NB4 (cell line): ENCODE measurements at places on chromosomes 3 and 15.

GRCh38 chr3:133457465-133458067 lies 57.7 kb downstream of the BFSP2 start:
- peak; percentile 36 for DNase-seq

GRCh38 chr15:35698331-35698730 lies 152.4 kb upstream of the DPH6 start:
- no peak for DNase-seq

DNA sequence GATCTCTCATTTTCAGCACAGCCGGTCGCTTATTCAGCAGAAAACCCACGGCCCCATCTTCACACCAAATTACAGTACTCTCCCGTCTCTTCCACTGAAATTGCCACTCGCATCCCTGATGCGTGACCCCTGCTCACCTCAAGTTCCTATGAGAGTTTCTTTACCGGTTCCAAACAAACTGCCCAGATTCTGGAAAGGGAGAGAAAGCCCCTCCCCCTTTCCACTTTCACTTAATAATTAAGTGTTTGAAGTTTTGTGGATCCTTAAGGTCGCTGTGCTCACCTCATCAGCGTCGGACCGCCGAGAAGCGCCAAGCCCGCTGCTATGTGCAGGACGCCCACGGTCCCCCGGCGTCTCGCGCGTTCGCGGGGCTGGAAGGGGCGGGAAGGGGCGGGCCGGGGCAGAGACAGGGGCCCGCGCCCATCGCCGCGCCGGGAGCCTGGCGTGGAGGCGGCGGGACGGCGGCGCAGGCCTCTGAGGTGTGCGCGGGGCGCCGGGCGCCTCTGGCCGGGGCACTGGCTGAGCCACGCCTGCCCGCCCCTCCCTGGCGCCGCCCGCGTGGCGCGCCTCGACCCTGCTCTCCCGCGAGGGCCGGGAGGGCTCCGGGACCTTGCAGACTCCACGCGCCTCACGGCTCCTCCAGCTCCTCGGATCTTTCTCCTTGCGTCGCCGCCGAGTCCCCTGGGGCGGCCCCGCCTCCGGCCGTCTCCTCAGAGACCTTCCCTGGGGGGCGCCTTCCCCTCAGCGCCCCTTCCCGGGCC lies at the start of gene GPR156:
Gene GPR156, minus strand, starts transcription at position 476 of the 761 bp plus-strand sequence. CDS start 41,124 bp downstream, outside the sequence.
- DNase-seq = no peak

GRCh38 chr3:32128936-32129335 lies 22.5 kb downstream of the GPD1L start:
- no peak for DNase-seq

DNA sequence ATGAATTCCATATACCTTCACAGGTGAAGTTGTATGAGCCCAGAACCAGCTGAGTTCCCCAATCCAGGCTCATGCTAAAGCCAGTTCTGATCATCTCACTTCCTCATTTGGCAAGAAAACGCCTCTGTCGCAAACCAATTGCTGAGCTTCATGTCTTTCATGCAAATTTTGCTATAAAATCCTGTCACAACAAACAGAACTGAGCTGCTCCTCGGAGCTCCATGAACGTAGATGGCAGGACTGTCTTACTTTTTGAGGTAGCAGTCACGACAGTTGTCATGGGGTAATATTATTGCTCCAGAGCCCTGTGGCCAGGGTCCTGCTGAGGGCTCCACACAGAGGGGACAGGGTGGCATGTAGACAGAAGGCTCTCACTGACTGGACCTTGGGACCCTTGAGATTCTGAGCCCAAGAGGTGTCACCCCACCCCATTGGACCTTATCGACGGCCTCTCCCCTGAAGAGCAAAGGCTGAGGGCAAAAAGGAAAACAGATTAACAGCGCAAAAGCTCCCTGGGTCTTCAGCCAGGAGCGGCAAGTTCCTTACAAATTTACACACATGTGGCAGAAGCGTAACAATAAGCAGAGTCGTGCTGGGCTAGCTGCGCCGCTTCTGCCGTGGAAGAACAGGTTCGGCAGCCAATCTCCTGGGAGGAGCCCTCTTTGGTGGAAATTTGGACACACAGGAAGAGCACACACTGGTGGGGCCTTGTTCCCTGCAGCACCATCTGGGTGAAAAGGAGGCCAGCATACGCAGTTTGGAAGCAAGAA lies 249.2 kb downstream of the OPA1 start:
- peak; percentile 88 for DNase-seq

GRCh38 chr3:129577366-129577765 lies 29.1 kb downstream of the PLXND1 start:
- DNase-seq = peak; percentile 69

GRCh38 chr3:117547956-117548550 lies 838.5 kb downstream of the TUSC7 start:
- no peak for DNase-seq

DNA sequence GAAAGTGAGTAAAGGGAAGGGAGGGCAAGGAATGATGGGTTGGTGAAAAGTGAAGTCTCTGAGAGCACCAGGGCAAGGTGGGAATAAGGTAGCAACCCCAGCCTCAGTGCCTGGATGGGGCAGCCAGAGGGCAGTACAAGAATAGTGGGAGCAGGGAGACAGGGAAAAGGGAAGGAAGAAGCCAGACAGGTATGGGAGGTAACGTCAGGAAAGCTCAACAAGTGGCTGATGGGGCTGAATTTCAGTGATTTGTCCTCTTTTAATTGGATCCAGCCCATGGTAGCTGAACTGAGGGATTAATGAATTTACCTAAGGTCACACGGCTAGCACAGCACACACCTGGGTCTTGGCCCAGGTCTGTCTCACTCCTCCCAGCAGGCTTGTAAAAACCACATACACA lies 12.6 kb downstream of the RORA start:
- no peak for DNase-seq

GRCh38 chr3:109178708-109179107 lies 42.2 kb downstream of the C3orf85 start:
- no peak for DNase-seq

- DNase-seq = no peak
Measured at GRCh38 chr3:121515313-121515712, 30.5 kb downstream of the POLQ start.

- no peak for DNase-seq
Measured at GRCh38 chr3:2543247-2543646, 444.6 kb downstream of the CNTN4 start.

DNA sequence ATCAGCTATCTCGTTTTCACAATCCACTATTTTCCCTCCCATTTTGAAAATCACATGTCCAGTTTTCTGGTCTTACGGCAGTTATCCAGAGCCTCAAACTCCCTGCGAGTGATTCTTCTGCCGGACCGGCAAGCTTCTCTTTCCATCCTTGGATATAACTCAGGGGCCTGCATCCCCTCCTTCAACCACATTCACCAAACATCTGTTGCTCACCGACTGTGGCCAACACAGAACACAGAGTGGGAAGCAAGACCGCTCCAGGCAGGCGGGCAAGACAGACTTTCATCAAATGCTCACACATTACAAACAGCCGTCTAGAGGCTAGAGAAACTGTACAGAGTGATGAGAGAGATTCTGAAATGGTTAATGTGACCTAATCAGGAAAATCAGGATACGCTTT lies 7.6 kb upstream of the SLC12A8 start:
- no peak for DNase-seq

DNA sequence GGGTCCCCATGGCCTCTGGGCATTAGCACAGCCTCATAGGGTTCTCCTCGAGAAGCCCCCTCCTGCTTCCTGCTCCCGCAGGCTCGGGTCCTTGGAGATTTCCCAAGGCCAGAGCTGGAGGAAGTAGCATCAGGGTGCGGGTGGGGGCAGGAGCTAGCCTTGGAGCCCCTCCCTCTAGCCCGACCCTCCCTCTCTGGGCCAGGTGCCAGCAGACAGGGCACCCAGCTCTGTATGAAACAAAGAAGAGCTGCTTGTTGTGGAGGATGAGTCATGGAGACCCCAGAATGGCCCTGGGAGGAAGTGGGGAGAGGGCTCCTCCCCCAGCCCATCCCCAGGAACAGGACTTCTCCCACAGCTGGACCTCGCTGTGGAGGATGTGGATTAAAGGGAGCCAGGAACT lies 29.2 kb downstream of the EPHB3 start:
- DNase-seq = peak; percentile 64

DNA sequence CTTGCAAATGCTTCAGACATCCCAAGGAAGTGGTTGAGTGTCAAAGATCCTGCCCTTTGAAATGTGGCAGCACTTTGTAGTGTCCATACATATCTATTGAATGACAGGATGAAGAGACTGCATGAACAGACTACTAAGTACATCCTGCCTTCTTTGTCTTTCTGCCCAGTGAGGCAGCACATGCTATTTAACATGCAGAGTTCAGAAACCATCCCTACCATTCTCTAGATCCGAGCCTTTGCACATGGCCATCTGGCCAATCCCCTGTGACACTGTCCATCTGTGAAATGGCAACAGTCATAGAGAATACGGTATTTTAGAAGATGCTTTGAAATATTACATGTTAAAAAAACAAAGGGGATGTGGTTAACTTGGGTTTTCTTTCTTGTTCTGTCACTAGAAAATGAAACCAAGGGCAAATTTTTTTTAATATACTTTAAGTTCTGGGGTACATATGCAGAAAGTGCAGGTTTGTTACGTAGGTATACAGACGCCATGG lies 519.6 kb downstream of the NTRK3 start:
- DNase-seq = no peak

DNA sequence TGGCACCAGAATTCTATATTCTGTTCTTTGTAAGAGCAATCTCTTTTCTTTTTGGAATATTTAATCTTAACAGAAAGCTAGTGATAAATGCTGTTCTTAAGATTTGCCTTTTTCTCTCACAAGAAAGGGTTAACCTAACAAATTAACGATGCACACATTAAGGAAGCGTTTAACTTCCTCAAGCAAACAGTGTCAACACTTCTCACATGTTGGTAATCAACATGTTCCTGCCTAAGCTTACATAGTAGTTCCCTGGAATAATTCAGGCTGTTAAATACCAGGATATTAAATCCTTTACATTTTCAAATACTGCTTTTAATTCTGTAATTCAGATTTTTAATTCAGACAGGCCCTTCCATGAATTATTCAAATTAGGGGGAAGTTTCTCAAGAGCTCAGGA lies 67.4 kb upstream of the RPL35A start:
- DNase-seq = peak; percentile 32

DNA sequence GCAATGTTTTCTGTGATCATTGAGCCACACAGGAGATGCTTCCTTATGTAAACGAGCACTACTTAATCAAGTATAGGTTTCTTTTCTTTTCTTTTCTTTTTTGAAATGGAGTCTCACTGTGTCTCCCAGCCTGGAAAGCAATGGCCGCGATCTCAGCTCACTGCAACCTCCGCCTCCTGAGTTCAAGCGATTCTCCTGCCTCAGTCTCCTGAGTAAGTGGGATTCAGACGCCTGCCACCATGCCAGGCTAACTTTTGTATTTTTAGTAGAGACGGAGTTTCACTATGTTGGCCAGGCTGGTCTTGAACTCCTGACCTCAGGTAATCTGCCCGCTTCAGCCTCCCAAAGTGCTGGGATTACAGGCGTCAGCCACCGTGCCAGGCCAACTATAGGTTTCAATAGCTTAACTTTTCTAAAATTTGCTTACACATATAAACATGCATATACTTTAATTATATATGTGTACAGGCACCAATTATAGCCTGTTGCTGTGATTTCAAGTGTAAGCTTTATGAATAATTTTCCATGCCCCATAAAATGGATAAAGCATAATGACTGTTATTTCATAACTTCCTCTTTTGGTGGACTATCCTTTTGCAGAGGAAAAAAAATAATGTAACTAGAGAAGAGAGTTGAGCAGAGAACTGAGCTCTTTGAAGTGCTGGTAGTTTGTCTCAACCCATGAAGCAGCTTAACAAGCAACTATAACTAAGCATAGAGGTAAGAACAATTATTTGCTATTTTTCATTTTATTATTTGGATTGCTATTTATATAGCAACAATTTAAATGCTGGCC lies 24.8 kb upstream of the MBNL1 start:
- DNase-seq = peak; percentile 89

- DNase-seq = no peak
Measured at GRCh38 chr3:47001731-47002170, 22.3 kb downstream of the NBEAL2 start.
